ENCODE measurements at places on chromosomes 4 and X. TPM values are rescaled to one million over a fixed set of nuclear protein-coding genes. Genes with fewer than 3 reads are reported as not detected.

Gene GPRIN3
- 5.3 TPM for total RNA-seq

Gene ZNF81
- 7.6 TPM for total RNA-seq

Gene C4orf36
- total RNA-seq, result 0.44 TPM

Gene TCEAL3
- total RNA-seq, result 34.6 TPM

Gene MAP9
- 6.8 TPM for total RNA-seq

Gene CSAG1
- not detected for total RNA-seq

Gene TRPC5OS
- total RNA-seq, result not detected

Gene HEPH
- total RNA-seq, result 40.7 TPM

Gene HSFX4
- not detected for total RNA-seq

Gene SORBS2
- 535 TPM for total RNA-seq

Gene SPOCK3
- not detected for total RNA-seq

Gene FGG
- total RNA-seq, result 0.42 TPM

Gene UGT2B28
- not detected for total RNA-seq

Gene C4orf50
- total RNA-seq, result 0.03 TPM

Gene ODAPH
- total RNA-seq, result not detected

Gene AMBN
- not detected for total RNA-seq

Gene TMPRSS11B
- not detected for total RNA-seq

Gene SYTL4
- total RNA-seq, result 5.8 TPM
